Activated CD4-positive, alpha-beta T cell treated with anti-CD3 and anti-CD28 coated beads, Interleukin-2, amount 10 ng/mL, durations not matched to agents 7 days and 5 days (primary cell): ENCODE measurements at places on chromosomes 5 and 9. TPM values are rescaled to one million over a fixed set of nuclear protein-coding genes. Genes with fewer than 3 reads are reported as not detected.

DNA sequence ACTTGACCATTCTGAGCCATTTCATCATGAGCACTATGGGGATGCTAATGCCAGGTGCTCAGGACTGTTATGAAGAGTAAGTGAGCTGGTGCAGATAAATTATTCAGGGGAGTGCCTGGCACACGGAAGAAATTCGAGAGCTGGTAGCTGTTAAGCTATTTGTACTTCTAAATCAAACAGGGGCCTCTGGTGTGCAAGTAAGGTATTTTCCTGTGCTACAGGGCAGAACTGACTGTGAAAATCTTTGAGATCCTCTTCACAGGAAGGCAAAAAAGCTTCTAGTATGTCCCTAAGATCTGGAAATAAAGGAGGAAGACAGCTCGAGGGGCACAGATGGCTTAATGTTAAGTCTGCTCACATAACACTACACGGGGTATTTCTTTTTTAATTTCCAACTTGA lies 106.3 kb upstream of the SPOCK1 start:
- no peaks in the 10 kb centered on the region for H3K36me3 ChIP-seq
- no peak overlapping the region for H3K27ac ChIP-seq
- no peaks in the 10 kb centered on the region for H3K4me1 ChIP-seq
- H3K27me3 ChIP-seq, result peaks cover 37% of the 10 kb centered on the region
- H3K4me3 ChIP-seq, result no peak overlapping the region

GRCh38 chr9:132823370-132824145 lies 54.5 kb downstream of the AK8 start:
- no peak for DNase-seq
- H3K4me1 ChIP-seq, result peaks cover 4% of the 10 kb centered on the region
- no peak overlapping the region for H3K4me3 ChIP-seq

- H3K27me3 ChIP-seq, result no peaks in the 10 kb centered on the region
- no peak overlapping the region for H3K27ac ChIP-seq
- DNase-seq, result no peak
- no peak overlapping the region for H3K4me3 ChIP-seq
These were observed 508.1 kb downstream of the NR2F1-AS1 start for GRCh38 chr5:93072831-93073459.

DNA sequence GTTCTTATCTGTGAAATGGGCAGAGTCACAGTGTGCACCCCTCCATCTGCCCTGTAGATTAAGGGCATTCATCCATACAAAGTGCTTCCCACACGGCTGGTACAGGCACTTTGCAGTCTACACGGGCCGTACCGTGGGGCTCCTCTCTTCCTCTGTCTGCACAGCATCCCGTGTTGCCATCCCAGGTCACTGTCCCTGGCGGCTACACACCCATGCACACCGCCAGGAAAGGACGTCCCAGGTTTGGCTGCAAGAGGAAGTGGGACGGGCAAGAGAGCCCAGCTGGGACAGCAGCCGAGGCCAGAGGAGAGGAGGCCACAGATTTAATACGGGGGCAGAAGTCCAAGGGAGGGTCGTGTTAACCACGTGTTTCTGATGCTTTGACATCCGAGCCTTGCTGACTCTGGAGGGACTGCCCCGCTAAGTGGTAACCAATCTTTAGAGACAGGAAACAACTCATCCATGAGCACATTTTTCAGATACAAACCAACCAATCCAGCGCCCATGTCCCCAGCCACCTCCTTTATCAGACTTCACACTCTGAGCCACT lies 120.0 kb downstream of the ZNF354C start:
- no peaks in the 10 kb centered on the region for H3K4me1 ChIP-seq
- no peaks in the 10 kb centered on the region for H3K27me3 ChIP-seq
- DNase-seq, result no peak
- no peaks in the 10 kb centered on the region for H3K36me3 ChIP-seq
- H3K4me3 ChIP-seq, result no peak overlapping the region
- H3K27ac ChIP-seq, result no peak overlapping the region

DNA sequence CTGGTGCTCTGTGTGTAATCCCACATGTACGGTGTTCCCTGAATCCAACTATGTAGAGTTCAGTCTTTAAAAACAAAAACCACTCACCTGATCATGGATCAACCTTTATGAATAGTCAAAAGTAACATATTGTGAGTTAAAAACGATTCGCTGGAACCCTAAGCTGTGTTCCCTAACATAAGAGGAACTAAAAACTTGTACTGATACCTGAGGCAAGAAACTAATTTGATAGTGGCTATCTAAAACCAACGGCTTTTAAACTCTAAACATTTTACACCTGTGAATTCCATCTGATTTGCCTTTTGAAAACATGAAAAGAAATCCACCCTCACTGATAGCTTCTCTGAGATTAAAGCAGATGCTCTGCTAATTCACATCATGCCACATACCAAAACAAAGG lies 101.5 kb downstream of the DEPDC1B start:
- H3K27me3 ChIP-seq, result no peaks in the 10 kb centered on the region
- H3K4me1 ChIP-seq, result peaks cover 24% of the 10 kb centered on the region
- DNase-seq, result no peak
- H3K27ac ChIP-seq, result no peak overlapping the region
- H3K4me3 ChIP-seq, result no peak overlapping the region

- DNase-seq, result no peak
- H3K36me3 ChIP-seq, result peaks cover 70% of the 10 kb centered on the region
- peak overlapping the region; percentile 83 for H3K27ac ChIP-seq
- H3K4me1 ChIP-seq, result peaks cover 90% of the 10 kb centered on the region
These were observed 65.7 kb upstream of the TNFAIP8 start for GRCh38 chr5:119290161-119290569.

The GABBR2 gene
- not detected for total RNA-seq

The TAF1L gene
- total RNA-seq, result not detected

The OTULINL gene
- total RNA-seq, result 31.4 TPM

The LMAN2 gene
- total RNA-seq, result 123 TPM

The POU5F2 gene
- 1.1 TPM for total RNA-seq

The FOXD4L5 gene
- 0.27 TPM for total RNA-seq
